ENCODE measurements at places on chromosomes 1 and 21.

GRCh38 chr21:39003982-39004633, 179.1 kb downstream of the PSMG1 start:
- DNase-seq, result no peak

DNA sequence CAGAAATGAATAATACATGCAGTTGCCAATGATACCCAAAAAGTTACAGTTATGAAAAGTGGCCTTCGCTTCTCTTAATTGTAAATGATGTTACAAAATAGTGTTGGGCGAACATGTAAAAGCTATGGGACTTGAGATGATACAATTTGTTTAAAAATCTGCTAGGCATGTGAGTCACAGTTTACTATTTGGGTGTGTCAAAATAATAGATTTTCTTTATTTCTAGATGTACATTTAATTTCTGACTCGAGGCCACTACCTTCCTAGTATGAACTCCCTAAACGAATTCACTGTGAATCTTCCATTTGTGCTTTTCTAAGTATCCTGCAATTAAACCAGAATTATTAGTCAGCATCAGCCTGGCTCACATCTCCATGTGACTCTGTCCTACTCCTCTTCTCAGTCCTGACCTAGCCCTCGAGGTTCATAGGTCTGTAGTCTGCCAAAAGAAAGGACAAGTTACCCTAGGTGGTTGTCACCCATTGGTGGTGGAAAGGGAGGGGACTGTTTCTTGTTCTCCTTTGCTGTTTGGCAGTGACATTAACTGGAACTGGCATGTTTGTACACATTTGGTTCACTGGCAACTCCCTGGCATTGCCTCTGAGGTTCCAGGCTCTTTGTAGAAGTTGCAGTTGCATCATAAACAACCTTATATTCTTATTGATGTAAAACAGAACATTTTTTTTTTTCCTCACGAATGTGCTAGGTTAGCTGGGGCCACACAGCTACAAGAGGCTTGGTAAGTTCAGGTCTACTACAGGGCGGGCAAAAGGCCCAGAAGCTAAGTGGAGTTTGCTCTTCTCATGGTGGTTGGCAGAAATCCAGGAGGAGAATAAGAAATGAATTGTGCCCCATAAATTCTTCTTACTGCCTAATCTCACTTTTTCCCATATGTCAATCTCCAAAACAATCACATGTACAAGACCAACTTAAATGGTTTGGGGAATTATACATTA, 746.5 kb upstream of the ADAMTS5 start:
- no peak for DNase-seq

GRCh38 chr21:44729336-44730027, 18.1 kb upstream of the TSPEAR start:
- no peak for DNase-seq

DNA sequence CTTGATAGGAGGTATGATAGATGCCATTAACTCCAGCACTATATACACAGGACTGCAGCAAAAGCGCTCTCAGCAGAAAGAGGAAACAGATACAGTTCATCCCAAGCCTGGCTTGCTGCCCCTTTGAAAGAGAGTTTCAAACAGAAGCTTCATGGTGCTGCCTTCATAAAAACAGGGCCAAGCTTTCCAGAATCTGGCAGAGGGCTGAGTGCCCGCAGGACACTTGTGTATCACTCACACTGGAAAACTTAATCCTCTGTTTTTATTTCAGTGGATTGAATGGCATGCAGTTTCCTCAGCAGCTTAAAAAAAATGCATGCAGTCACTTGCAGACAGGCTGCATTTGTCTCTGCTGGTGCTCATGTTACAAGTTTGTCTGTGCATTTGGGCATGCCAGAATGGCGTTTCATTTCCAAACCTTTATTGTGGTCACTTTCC, 40.4 kb downstream of the KCNJ15 start:
- DNase-seq, result no peak

- no peak for DNase-seq
Observed at GRCh38 chr1:207848234-207848633, 62.7 kb downstream of the CD34 start.

GRCh38 chr1:228194921-228195812, 12.7 kb upstream of the OBSCN start:
- no peak for DNase-seq

DNA sequence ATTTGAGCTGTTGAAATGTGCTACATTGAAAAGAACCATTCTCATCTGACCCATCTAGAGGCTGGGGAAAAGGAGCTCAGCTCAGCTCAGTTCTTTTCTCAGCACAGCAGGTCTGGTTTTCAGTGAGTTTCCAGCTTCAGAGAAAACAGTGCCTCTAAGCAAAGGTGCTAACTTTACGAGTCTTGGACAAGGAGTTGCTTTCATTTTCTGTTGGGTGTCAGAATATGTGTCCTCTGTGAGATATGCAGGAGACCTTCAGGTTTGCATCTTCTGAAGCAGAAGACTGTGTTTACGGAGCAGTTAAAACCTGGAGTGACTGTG, 321.3 kb upstream of the USP24 start:
- no peak for DNase-seq

DNA sequence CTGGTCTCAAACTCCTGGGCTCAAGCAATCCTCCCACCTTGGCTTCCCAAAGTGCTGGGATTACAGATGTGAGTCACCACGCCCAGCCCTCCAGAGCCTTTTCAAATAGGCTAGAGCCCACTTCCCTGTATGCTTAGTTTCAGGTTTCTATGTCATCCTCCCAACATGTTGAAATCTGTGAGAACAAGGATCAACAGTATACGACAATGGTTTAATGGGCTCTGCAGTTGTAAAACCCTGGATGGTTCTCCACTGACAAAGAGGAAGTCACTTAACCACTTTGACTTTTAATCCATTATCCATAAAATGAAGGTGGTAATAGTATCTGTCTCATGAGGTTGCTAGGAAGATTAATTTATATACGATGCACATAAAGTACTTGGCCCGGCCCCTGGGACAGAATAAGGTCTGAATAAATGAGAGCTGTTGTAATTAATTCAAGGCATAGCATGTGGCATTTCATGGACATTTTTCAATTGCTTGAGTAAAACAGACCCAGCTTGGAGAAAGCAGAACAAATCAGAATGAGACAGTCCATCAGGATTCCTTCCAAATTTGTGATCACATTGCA, 113.9 kb upstream of the ZNF648 start:
- no peak for DNase-seq
